ENCODE measurements at places on chromosomes 6 and 20.
A peak's percentile ranks its signal among the peaks of the same experiment; 100 is the strongest.

DNA sequence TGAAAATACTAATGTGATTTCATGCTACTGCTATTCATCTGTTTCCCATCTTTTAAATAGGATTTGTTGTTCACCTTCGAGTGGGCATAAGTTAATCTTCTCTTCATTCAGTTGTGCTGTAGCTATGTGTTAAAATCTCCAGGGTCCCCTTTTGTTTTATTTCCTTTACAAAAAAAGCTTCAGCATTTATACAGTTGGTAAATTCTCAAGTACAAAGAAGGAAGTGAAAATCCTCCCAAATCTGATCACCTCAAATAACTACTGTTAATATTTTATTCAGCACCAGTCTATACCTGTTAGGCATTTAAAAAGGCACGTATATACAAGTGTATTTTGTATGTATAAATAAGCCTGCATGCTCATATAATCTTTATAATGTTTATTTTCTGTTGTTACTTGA lies 251.2 kb downstream of the TMEM242 start:
- DNase-seq: no peak

GRCh38 chr6:39273406-39273821 lies 40.8 kb downstream of the KCNK17 start:
- DNase-seq: no peak

DNA sequence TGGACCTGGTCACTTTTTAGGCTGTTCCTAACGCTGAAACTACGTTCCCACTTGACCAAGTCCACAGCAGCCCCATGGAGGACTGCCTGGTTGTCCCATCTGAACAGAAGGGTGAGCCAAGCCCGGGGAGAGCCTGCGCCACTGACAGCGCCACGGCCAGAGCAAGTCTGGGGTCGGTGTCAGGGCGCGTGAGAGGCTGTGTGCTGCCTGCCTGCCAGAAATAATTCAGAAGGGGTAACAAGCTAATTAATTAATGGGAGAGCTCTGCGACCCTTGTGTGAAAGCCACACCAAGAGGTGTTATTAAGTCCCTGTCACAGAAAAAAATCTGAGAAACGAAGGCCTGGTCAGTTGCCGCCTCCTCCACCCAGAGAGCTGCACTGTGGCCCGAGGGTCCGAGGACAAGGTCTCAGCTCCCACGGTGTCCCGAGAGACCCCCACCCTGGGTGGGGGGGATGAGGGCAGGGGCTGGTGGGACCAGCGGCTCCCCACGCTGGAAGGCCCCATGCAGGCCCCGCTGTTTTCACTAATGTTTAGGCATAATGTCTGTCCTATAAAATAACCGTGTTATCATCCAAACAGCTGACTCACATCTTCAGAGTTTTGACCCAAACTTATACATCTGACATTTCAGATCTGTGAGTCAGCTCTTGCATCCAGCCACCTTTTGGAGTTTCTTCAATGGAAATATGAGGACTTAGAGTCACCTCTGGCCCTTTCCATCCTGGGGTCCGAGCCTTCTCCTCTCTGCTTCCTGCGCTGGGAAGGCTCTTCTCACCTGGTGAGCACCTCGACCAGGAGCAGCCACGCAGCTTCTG lies 58.5 kb downstream of the DLL1 start:
- DNase-seq: no peak

DNA sequence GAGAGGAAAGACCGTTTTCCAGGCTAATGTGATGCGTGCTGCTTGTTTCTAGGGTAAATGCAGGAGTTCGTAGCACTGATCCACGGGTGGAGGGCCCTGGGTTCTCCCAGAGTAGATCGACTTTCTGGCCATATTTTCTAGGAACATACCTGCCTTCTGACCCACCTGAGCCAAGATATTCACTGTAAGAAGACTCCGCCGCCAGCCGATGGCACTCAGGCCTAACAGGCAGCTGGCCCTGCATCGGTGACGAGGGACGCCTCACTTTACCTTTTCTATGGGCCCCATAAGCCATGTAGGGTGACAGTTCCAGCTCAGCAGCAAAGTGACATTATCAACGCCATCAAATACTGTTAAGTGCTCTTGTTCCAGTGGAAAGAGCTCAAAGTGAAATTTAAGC lies 30.2 kb upstream of the FRMD1 start:
- no peak for DNase-seq

- no peak for DNase-seq
Observed at GRCh38 chr20:36197271-36197670, 39.0 kb upstream of the AAR2 start.

GRCh38 chr6:98054453-98054852 lies 771.4 kb upstream of the MMS22L start:
- no peak for DNase-seq

DNA sequence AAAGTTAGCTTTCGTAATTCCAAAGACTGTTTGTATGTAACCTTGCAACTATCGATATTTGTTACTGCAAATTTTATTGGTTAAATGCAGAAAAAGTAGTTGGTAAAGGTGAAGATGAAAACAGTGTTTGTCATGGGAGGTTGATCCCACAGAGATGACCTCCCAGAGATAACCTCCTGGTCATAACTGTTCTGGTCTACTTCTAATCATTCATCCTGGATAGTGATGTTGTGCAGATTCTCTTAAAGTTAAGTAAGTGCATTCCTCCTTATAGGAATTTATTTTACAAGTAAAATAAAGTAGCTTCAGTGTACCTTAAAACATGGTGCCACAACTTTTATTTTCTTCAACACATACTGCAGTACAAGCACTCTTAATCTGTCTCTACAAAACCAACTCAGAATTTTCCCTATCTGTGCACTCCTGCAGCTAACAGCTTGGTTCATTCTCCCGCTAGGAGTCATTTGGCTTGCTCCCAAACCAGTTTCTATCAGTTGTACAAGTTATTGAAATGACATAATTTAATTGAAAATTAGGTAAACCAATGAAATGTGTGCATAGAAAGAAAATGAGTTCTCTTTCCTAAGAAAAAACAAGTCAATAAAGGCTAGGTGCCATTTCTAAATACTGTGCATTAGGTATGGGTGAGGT lies 19.2 kb downstream of the METTL24 start:
- no peak for DNase-seq

DNA sequence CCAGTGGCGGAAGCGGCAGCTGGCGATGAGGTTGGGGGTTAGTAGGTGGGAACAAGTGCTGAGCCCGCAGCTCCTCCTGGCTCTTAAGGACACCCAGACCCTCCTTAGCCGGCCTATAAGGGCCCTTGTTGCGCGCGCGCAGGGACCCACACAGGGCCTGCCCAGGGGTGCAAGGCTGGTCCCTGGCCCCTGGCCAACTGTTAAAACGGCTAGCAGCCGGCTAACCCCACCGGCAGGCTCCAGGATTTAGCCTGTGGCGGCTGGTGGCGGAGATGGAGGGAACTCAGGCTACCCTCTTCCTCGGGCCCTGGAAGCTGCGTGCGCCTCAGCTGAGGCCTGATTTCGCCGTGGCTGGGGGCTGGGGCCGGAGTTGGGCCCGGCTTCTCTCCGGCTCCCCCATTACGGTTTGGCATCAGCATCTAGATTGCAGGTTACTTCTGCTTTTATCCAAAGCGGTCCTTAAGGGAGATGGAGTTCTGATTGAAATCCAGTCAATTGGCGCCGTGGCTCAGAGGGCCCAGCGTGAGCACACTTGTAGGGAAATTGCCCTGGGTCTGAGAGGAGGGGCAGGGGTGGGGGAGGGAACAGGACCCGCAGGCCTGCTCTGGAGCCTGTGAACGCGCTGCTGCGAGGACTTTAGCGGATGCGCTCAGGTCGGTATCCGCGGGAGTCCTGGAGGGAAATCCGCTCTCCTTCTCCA lies 36.9 kb upstream of the CCDC167 start:
- no peak for DNase-seq

DNA sequence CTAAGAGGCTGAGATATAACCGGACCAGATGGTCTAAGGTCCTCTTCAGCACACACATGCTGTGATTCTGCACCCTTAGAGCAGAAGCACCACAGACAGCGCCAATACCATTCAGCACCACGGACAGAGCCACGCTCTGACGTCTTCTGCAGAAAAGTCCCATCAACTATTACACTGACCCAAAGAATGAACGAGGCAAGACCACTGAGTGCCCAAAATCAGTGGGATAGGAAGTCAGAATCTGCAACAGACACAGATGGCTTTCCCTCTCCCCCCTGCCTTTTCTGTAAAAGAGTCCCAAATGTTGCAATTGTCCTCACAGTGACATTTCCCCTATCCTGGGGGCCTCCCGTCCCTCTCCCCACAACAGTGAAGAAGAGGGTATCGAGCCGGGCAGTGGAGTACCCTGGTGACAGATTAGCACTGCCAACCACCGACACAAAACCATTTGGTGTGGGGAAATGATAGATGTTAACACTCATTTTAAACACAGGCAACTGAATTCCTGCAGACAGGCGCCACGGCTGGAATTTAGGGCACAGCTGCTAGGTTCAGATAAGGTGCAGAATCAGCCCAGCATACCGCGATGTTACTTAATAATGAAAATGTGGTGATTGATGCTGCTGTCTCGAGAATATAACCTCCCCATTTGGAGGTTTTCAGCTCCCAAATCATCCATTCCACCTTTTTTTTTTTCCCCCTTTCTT lies 66.6 kb upstream of the CTNNBL1 start:
- DNase-seq: no peak

DNA sequence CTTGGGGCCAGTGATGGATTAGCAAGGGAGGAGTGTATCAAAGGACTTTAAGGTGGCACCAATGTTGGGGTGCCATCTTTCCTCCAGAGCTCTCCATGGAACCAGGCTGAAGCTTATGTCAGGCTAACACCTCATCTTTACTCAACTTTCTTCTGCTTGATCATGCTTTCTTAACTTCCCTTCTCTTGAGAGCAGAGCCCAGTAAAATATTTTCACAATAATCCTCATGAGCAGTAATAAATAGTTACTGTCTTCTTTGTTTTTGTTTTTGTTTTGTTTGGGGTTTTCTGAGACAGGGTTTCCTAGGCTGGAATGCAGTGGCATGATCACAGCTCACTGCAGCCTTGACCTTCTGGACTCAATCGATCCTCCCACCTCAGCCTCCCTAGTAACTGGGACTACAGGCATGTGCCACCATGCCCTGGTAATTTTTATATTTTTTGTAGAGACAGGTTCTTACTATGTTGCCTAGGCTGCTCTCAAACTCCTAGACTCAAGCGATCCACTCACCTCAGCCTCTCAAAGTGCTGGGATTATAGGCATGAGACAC lies 127.9 kb upstream of the TOP1 start:
- no peak for DNase-seq

- DNase-seq: no peak
Observed at GRCh38 chr20:33181482-33182093, 13.6 kb downstream of the BPIFA2 start.

DNA sequence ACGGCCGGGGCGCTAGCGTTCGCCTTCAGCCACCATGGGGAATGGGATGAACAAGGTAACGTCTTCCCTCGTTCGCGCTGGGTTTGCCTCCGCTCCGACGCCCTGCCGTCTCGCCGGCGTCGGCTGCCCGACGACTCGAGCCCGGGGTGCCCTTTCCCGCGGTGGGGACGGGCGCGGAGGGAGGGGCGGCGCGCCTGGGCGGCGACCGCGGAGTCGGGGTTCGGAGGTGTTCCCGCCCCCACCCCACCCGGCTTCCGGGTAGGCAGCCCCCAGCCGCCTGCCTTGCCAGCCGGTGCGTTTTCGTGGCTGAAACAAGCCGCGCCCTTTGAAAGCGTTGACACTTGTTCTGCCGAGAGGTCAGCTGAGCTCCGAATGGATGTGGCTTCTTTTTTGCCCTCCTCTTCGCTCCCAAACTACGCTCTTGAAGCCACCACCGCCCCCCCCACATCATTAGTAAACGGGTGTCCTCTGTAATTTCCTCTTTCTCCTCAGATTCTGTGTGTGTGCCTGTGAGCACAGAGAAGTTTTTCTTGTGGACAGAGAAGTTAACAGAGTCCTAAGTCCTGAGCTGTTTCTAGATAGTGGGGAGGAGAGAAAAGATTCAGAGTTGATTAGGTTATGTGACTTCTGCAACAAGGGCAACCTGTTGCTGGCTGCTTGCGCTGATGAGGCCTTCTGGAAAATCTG lies 362 bp downstream of the DUSP22 start:
- peak; percentile 65 for DNase-seq

GRCh38 chr6:105080279-105080678 lies 99.5 kb downstream of the POPDC3 start:
- DNase-seq: no peak

DNA sequence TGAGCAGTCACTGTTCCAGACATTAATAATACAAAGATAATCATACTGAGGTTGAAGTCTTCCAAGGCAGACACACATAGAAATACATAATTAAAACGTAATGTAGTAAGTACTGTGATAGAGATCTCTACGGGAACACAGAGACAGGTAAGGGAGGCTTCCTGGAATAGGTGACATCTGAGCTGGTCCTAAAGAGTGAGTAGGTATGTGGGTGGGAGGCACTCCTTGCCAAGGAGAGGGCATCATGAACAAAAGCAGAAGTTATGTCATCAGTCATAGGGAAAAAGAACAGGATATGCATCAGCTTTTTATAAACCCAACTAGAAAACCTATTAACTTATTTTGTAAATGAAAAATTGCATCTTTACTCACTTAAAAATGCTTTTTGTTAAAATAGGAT lies 110.0 kb downstream of the MAP7 start:
- no peak for DNase-seq

- DNase-seq: no peak
Observed at GRCh38 chr6:88983532-88983931, 20.1 kb upstream of the RNGTT start.

DNA sequence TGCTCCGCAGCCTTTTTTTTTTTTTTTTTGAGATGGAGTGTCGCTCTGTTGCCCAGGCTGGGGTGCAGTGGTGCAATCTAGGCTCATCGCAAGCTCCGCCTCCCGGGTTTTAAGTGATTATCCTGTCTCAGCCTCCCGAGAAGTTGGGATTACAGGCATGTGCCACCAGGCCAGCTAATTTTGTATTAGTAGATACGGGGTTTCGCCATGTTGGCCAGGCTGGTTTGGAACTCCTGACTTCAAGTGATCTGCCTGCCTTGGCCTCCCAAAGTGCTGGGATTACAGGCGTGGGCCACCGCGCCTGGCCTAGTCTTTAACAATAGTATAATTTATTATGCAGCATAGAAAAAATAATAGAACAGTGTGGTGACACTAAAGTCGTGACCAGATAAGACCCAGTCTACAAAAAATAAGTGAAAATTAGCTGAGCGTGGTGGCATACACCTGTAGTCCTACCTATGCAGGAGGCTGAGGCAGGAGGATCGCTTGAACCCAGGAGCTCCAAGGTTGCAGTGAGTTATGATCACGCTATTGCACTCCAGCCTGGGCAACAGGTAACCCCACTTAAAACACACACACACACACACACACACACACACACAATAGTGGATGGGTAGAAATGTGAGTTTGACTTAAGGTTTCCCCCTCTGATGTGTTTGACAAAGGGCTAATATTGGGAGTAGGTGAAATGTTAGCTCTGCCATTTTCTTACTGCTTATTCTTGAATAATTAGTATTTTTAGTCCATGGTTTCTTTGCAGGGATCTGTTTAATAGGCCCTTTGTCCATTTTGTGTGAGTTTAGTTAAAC lies 6.5 kb downstream of the PIM1 start:
- DNase-seq: no peak

- DNase-seq: no peak
Observed at GRCh38 chr6:52571099-52571755, 5.6 kb downstream of the TRAM2 start.

- DNase-seq: no peak
Observed at GRCh38 chr6:138522611-138523010, 23.3 kb upstream of the NHSL1 start.

GRCh38 chr20:58890518-58891085 lies 38.1 kb downstream of the GNAS start:
- peak; percentile 65 for DNase-seq

Data from activated CD8-positive, alpha-beta memory T cell treated with anti-CD3 and anti-CD28 coated beads for 1 hour (primary cell).